ENCODE measurements at places on chromosomes 3 and 15.

- no peak for DNase-seq
These were observed 32.0 kb upstream of the CASR start for GRCh38 chr3:122151480-122151879.

- DNase-seq, result no peak
These were observed 630.5 kb upstream of the EPHA6 start for GRCh38 chr3:96183871-96184270.

DNA sequence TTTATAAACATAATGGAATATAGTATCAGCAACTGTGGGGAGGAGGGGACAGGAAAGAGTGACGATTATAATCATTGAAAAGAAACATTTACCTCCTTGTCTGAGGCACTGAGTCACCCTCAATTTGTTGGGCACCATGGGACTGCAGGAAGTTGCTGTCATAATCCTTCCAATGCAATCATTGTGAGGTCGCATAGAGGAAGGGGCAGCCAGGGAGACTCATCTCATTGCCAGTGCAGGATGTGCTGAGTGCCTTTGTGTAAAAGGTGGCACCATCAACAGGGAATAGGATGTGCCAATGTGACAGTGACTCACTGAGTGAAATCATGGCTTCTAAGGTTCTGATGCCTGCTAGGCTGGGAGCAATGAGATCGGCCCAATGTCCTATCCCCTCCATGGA, 300.4 kb upstream of the ADAMTS9 start:
- DNase-seq, result no peak

DNA sequence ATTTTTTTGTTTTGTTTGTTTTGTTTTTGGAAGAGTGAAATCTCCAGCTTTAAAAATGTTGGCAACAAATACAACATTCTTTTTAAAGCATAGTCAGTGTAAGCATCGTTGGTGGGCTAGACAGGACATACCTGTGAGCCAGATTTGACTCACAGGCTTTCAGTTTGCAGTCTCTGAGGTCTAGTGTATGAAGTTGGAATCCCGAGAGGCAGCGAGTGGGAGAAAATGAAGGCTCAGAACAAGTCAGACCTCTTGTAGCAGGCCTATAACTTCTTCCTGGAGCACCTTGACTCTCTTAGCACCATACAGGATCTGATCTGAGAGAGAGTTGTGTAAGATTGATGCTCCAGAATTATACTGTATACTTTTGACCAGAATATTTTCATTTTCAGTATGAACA, 60.2 kb downstream of the CNTN4 start:
- no peak for DNase-seq

GRCh38 chr15:95610945-95611344, 719.6 kb upstream of the NR2F2 start:
- no peak for DNase-seq

- DNase-seq, result no peak
These were observed 51.6 kb upstream of the PXYLP1 start for GRCh38 chr3:141179983-141180382.

- no peak for DNase-seq
These were observed 43.9 kb downstream of the GOLIM4 start for GRCh38 chr3:168051531-168052471.

- DNase-seq, result no peak
These were observed 18.1 kb downstream of the NBEAL2 start for GRCh38 chr3:46997453-46998091.

DNA sequence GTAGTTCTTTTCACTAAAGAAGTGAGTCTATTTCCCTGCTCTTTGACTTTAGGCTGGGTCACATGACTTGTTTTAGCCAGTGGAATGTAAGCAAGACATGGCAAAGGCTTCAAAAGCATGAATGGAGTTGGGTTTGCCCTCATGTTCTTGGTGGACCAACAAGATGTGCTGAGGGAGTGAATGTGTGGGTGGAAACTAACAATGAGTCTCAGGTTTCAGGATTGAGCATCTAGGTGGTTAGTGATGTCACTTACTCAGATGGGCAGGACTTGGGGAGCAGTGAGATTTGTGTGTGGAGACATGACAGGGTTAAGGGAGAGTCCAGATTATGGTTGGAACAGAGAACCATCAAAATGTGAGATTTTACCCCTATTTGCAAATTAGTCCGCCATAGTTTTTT, 181.4 kb upstream of the UBE2E1 start:
- no peak for DNase-seq

All from right renal pelvis (tissue), 4 donors.